ENCODE measurements at places on chromosomes 13 and 19.

- no peak for DNase-seq
Observed at GRCh38 chr13:79392882-79393563, 13.0 kb downstream of the RBM26 start.

GRCh38 chr13:110062777-110063442 lies 244.0 kb downstream of the COL4A1 start:
- no peak for DNase-seq

DNA sequence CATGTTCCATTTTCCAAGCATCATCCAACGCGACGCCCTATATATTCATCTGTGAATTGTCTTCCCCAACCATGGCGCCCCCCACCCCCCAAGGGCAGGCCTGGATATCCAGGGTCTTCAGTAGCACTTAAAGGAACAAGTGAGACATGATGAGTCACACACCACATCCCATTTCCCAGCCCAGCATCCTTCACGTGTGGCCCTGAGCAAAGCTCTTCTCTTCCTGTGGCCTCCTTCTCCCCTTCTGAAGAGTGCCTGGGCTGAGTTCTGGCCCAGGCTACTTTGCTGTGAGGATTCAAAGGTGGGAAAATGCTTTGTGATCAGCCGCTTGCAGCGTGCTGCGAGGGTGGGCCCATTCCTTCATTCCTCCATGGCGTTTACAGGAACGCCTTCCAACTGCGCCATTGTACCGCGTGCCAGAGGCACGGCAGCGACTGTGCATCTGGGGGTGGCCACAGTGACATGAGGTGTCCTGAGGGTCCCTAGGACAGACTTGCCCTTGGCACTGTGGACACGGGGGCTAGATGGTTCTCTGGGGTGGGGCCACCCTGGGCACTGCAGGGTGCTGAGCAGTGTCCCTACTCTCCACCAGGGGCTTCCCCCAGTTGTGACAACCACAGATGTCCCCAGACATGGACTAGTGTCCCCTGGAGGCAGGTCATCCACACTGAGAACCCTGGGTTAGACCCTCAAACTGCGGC lies 11.7 kb downstream of the PLIN4 start:
- DNase-seq = peak; percentile 15

DNA sequence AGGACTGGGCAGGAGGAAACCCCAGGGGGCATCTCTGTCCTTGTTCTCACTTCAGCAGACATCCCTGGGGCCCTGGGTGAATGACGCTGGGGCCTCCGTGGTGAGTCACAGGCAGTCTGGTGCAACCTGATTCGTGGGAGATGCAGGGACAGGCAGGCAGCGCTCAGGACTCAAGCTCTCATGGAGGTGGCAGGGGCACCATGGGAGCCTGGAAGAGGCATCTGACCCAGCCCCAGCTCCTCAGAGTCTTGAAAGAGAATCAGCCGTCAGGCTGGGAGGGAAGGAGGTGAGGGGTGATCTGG lies 14.0 kb upstream of the PTOV1 start:
- DNase-seq = no peak

GRCh38 chr13:77810430-77810829 lies 108.2 kb downstream of the EDNRB start:
- no peak for DNase-seq

DNA sequence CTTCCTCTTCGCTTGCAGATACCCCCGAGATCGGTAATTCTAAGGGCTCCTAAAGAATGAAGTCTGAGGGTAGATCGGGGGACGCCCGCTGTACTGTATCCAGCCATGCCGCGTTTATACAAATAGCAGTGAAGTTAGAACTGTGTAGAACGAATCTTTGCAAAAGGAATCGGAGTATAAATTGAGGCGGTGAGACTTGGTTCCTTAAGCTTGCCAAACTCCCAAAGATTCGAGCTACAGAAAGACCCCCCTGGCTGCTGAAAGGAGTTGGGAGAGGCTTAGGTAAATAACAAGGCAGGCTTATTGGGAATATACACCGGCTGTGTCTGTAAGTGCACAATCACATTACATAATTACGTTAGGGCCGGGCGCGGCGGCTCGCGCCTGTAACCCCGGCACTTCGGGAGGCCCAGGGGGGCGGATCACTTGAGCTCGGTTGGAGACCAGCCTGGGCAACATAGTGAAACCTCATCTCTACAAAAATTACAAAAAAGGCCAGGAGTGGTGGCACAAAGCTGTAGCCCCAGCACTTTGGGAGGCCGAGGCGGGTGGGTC lies 12.2 kb downstream of the TMEM160 start:
- DNase-seq = no peak

- DNase-seq = peak; percentile 80
Observed at GRCh38 chr19:49590971-49591730, at the start of gene PRR12. PRR12 (plus strand) TSS chr19:49591182; CDS start chr19:49591655, 473 bp downstream.

DNA sequence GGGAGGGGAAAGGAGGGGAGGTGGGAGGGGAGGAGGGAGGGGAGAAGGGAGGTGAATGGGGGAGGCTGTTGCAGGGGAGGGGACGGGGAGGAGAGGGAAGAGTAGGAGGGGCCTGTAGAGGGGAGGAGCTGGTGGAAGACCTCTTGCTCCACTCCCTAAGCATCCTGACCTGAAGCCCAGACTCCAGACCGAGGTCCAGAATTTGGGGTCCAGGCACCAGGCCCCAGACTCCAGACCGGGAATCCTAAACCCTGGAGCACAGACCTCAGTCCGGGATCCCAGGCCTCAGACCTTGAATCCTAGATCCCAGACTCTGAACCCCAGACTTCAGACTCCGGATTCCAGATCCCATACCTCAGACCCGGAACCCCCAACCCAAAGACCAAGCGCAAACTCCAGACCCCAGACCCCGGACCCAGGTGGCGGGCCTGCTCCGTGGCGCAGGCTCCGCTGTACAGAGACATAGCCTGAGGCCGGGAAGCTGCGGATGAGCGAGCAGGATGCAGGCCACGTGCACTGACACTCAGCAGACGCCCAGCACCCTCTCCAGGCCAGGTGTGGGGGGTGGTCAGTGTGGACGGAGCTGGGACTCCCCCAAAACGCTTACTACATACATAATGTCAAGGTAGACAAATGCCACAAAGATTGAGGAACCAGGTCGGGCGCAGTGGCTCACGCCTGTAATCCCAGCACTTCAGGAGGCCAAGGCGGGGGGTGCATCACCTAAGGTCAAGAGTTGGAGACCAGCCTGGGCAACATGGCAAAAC lies 710 bp upstream of the BTBD2 start:
- peak; percentile 39 for DNase-seq

GRCh38 chr19:10268071-10268470 lies 2.8 kb upstream of the ICAM1 start:
- no peak for DNase-seq

GRCh38 chr19:16527334-16527935 lies 14.8 kb downstream of the CHERP start:
- DNase-seq = no peak

- no peak for DNase-seq
Observed at GRCh38 chr13:99741960-99742359, 229.6 kb downstream of the ZIC5 start.

DNA sequence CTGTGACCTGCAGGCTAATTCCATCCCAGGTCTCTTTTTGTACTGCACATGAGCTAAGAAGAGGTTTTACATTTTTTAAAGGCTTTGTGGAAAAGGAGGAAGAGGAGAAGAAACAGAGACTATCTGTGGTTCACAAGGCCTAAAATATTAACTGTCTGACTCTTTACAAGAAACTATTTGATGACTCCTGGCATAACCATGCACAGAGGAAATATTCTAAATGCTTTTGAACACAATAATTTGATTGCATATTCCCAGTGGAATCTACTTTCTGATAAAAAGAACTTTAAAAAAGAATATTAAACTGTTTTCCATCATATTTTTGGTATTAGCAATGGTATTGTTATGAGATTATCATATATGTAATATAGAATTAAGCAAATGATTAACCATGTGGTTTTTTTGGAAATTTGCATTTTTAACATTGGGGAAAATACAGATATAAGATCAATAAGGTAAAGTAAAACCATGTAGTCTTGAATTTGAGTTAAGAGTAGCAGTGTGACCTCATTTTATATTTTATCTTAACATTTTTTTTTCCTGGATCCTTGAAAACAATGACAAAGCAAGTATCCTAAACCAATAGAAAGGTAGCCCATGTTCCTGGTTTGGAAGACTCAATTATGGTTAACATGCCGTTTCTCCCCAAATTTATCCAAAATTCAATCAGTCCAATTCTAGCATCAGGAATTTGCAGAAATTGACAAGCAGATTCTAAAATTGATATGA lies 251.0 kb downstream of the UQCRFS1 start:
- no peak for DNase-seq

DNA sequence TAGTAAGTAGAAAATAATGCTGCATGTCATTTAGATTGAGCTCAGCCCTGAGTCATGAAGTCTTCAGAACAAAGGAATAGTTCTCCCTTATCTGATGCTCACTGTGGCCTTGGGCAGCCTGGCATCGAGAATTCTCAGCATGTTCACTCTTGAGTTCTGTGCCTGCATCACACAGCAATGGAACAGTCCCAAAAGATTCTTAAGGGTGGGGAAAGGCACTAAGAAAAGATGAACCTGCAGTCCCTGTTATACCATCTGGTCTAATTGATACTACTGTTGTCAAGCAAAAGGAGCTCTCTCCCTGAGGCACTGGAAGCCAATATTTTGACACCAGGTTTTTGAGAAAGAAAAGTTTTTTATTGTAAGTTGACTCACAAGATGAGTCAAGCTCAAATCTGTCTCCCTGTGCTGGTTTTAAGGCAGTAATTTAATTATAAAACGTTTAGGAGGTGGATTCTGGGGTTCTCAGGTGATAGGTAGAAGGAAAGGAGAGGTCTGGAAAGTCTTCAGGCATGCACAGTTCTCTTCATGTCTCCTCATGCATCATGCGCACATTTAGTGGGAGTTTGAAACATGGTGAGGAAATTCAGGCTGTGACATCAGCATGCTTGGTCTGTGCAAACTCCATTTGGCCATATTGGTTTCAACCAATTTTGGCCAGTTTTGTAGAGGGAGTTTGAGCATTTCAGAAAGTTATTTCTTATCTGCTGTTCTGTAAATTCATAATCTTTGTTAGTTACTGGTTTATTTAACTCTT lies 38.1 kb upstream of the ZNF766 start:
- DNase-seq = no peak

DNA sequence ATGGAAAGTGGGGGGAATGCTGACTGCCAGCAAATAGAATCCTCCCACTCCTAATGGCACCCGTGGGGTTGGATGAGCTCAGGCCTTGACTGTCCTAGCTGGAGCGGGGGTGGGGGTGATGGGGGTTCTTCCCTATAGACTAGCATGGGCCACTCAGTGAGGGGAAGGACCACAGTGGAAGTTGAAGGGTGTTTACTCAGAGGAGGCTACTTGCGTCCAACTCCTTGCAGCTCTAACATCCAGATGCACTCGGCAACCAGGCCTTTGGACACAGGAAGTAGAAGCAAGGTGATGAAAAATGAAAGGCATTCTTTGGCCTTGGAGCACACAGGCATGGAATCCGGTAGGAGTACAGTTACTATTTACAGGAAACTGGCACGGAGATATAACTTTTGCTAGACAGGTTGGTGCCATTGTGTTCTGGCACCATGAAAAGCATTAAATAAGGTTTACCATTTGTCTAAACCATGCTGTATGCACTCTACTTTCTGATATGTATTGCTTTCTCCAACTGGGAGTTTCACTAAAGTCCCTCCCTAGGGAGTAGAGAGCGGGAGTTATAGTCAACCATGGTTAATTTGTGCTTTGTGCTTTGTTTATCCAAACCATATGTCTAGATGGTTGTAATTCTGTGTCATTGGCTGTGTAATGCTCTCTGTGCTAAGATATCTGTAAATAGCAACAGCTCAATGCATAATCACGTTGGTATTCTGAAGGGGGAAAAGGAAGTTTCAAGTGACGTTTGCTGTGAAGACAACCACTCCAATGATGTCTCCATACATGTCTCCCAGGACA lies 125.3 kb downstream of the TSHZ3 start:
- no peak for DNase-seq

- DNase-seq = no peak
Observed at GRCh38 chr13:94569615-94570014, 26.3 kb downstream of the TGDS start.

- DNase-seq = no peak
Observed at GRCh38 chr19:35555301-35556005, 8.0 kb downstream of the ATP4A start.

GRCh38 chr19:38265213-38265861 lies 964 bp downstream of the SPINT2 start:
- no peak for DNase-seq

- DNase-seq = no peak
Observed at GRCh38 chr19:5171711-5172110, 168.9 kb downstream of the PTPRS start.

GRCh38 chr19:10112895-10113591 lies 1.6 kb downstream of the P2RY11 start:
- peak; percentile 78 for DNase-seq

- no peak for DNase-seq
Observed at GRCh38 chr13:20340759-20341171, 108.6 kb upstream of the GJB6 start.

GRCh38 chr19:18487576-18488402 lies 34.1 kb downstream of the ELL start:
- DNase-seq = no peak

GRCh38 chr19:48489608-48490216 lies 20.5 kb downstream of the CYTH2 start:
- peak; percentile 82 for DNase-seq

DNA sequence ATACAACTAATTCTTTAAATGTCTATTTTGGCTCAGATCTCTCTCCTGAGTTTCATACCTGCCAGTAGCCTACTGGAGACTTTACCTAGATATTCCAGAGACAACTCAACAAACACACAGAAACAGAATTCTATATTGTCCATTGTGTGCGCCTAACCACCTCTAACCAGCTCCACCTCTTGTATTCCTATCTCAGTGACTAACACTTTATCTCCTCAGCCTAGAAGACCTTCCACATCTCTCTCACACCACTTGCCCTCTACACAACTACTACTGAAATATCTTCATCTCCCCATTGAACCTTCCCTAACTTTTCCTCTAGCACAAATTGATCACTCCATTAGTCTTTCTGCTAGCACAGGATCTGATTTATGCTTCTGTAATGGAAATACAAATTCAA lies 6.7 kb downstream of the VWA8 start:
- no peak for DNase-seq

DNA sequence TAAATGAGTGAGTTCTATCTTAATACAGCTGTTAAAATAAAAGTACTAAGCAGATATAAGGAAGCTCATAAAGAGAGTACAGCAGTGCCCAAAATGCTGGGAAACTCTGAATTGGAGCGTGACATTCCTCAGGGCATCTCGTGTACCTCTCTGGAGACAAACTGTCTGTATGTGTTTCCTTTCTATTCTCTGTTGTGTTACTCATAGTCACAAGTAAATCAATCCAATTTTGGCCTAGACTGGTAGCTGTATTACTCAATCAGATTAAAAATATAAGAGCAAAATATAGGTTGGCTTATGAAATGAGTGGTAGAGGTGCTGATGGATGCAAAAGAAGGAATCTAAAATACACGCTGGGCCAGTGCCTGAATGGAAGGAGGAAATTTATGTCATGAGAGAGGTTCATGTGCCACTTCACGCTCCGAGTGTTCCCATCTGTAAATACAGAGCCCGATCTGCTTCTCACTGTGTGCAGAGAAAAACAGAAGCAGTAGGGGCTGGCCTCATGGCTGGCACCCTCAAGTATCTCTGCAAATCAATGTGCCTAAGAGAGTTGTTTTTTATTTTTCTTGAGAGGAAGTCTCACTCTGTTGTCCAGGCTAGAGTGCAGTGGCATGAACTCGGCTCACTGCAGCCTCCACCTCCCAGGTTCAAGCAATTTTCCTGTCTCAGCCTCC lies 58.7 kb upstream of the RGCC start:
- DNase-seq = no peak

- no peak for DNase-seq
Observed at GRCh38 chr19:5973867-5974635, 3.9 kb downstream of the RANBP3 start.
